ENCODE measurements at places on chromosomes 4 and X.

- DNase-seq, result no peak
Observed at GRCh38 chr4:70678383-70678999, 9.8 kb upstream of the UTP3 start.

DNA sequence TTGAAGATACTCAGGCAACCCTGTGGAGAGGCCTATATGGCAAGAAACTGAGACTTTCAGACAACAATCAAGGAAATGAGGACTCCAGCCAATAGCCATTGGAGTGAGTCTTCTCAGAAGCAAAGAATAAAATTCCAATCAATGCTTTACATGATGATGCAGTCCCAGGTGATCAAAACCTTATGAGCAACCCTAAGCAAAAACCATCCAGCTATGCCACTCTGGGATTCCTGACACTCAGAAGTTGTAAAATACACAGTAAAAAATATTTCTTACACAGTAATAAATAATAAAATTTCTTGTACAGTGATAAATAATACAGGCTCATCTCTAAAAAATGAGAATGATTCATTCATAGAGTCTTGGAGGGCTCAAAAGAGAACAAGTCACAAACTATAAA lies 150.6 kb downstream of the IL15 start:
- DNase-seq, result no peak

DNA sequence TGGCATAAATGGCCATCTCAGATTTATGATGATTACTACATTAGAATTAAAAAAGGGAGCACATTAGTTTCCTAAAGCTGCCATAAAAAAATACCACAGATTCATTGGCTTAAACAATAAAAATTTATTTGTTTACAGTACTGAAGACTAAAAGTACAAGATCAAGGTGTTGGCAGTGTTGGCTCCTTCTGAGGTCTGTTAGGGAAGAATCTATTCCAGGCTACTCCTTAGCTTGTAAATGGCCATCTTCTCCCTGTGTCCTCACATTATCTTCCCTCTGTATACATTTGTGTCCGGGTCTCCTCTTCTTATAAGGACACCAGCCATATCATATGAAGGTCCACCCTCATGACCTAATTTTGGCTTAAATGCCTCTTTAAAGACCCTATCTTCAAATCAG lies 341.0 kb downstream of the SLC7A11 start:
- DNase-seq, result no peak

- no peak for DNase-seq
Observed at GRCh38 chr4:159413306-159413943, 310.5 kb downstream of the RAPGEF2 start.

DNA sequence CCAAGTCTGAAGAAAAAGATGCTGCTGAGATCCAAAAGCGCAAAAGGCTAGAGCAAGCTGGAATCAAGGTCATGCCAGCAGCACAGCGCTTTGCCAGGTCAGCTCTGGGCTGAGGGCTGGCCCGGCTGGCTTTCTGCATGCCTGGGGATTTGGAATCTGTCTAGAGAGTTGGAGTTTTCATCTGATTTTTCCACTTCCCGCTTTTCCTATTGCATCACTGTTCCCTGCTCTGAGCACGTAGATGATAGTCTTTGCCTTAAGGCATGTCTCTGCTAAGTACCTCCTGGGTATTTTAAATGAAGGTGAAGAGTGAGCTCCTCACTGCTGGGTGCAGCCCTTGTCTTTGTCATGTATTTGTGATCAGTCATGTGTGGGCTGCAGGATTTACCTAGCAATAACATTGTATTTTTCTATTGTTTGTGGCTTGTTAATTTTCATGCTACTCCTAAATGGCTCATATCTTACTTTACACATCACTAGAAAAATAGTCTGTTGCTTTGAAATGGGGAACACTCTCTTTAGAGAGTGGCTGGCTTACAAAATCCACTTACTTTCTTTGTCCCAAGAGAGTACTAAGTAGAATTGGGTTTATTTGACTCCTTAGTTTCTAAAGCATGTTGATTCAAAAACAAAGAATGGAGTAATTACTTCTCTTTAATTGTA lies 82.8 kb downstream of the LIMCH1 start:
- DNase-seq, result no peak

DNA sequence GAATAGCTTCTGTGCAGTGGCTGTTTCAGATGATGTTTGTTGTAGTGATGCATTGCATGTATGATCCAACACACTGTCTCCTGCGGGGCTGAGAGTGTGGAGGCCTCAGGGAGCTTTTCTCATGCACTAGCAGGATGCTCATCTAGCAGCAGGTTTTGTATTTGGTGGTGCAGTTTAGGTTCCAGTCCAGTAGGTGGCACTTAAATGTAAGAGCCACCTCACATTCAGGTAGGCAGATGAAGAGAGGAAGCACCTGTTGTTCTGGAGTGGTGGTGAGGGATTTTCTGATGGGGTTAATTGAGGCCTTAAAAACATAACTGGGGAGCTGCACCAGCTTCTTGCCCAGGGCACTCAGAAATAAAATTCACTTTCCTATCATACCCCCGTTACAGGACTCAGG lies 300.9 kb downstream of the SPIN4 start:
- DNase-seq, result peak; percentile 2

- no peak for DNase-seq
Observed at GRCh38 chr4:185204238-185204910, 574 bp upstream of the CFAP97 start.

GRCh38 chr4:128861856-128862518 lies 52.5 kb downstream of the JADE1 start:
- no peak for DNase-seq

DNA sequence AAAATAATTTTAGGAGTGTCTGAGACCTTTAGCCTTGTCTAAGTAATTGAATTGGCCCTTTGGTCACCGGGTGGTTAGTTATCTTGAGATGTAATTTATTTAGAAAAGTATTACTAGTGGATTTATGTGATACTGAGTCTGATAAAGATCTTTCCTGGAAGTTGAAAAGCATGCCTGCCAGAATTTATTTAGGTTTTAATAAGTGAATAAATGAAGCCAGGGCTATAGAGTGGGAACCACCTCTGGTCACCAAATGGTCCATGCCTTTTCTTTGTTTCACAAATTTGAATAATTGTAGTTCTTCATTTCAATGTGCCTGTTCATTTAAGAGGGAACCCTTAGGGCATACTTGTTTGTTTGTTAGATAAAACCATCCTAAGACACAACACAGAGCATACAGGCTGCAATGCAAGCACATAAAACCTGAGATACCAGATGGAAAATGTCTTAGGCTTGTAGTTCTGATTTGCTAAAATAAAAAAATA lies 627.8 kb downstream of the ADGRL3 start:
- DNase-seq, result no peak

DNA sequence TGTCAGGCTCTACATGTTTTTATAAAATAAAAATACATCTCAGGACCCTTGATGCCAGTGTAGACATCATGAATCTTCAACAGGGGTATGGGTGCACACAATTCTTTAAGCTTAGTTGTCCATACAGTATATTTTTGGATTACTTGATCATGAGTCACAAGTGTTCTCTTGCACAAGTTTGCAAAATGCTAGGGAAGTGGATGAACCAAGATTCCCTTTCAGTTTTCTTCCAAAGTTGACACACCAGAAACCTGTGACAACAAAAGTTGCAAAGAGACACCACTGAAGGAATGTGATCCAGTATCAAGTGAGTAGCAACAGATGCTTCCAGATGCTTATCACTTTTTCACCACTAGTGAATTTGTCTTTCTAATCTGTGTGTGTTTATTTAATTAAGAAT lies 1021.2 kb downstream of the PCDH7 start:
- DNase-seq, result no peak

DNA sequence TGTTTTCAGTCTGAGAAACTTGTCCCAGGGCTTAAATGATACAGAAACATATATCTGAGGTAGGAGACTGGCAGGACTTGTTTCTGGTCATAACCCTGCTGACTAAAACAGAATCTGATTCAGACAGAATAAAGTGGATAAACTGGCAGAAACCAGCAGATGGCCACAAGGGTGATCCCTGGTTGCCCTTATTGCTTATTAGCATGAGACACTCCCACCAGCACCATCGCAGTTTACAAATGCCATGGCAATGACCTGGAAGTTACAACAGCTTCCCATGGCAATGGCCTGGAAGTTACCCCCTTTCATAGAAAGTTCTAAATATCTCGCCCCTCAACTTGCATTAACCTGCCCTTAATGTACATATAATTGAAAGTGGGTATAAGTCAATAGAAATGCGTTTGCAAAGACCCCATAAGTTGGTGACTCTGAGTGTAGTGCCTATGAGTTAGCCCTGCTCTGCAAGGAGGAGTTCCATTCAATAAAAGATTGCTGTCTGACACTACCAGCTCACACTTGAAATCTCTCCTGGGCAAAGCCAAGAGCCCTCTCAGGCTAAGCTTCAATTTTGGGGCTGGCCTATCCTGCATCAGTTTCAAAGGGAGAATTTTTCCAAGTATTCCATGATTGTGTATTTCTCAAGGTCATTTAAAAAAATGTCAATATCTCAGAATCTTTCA lies 52.9 kb upstream of the PAGE5 start:
- DNase-seq, result no peak

DNA sequence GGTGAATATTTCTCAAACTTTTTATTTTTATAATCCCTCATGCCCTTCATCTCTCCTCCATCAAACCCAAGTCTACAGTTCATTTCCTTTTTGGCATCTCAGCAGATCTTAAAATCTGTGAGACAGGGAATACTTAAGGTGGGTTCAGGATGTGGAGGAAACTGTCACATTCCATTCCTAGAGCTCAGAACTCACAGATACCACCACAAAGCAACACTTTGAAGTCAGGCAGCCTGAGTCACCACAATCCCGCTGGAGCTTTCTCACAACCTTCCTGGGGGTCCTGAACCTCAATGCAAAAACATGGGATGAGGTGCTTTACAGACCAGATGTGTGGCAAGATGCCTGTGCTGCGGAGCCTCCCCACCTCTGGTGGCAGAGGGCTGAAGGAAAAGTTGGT lies 63.2 kb downstream of the HHIP start:
- no peak for DNase-seq

- no peak for DNase-seq
Observed at GRCh38 chrX:153903991-153904957, at the start of gene AVPR2. Gene AVPR2, plus strand, starts transcription at chrX:153904673. Its CDS starts 473 bp downstream, at chrX:153905146.

DNA sequence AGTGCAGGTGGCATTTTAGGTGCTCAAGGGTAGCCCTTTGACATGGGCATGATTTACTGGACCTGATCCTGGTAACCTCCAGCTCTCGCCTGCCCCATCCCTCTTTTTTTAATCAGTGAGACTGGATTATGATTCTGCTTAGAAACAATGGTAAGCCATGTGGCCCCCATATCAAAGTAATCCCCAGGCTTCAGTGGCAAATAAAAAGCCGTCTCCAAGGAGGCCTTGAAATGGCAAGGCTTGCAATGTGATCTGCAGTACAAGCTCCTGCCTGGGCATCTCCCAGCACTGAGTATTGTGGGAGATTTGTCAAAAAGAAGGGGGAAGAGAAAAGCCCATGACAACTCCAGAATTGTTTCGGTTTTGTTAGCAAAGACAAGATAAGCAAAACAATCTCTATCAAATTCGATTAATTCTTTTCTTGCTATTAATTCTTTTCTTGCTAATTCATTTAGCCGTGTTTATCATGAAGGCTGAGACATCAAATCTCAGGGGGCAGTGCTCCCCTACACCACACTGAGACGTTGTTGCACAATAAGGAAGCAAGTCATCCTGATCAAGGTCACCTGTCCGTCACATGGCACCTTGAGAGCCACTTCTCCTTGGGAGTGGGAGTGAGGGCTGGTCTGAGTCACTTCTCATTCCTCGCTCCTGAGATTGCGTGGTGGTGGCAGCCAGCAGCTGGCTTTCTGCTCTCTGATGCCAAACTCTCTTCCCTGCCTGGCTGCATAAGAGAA lies 312.7 kb upstream of the GATB start:
- DNase-seq, result no peak

- DNase-seq, result no peak
Observed at GRCh38 chr4:93825551-93826216, 2.9 kb upstream of the ATOH1 start.

DNA sequence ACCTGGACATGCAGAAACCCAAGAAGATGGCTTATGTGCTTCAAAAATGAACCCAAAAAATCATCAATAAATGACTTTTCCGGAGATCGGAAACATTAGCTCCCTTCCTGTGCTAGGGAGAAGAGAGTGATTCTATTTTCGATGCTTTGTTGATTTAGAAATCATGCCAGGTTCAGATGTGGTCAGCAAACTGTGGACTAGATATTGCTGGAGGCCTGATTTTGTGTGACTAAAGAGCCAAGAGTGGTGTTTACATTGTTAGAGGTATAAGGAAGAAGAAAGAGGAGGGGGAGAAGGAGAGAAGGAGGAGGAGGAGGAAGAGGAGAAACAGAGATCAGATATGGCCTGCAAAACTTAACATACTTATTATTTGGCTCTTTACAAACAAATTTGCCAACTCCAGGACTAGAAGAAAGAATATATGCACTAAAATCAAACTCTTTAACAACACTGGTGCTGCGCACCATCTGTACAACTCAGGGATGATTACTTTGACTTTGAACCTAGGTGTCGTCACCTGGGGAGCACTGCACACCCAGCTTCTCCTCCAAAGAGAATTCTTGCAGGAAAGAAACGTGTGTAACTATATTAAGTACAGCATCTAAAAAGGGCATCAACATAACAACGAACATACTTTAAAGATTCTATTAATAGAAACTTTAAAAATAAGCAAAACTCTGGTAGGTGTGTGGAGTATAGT lies 664.9 kb upstream of the LCORL start:
- DNase-seq, result no peak

DNA sequence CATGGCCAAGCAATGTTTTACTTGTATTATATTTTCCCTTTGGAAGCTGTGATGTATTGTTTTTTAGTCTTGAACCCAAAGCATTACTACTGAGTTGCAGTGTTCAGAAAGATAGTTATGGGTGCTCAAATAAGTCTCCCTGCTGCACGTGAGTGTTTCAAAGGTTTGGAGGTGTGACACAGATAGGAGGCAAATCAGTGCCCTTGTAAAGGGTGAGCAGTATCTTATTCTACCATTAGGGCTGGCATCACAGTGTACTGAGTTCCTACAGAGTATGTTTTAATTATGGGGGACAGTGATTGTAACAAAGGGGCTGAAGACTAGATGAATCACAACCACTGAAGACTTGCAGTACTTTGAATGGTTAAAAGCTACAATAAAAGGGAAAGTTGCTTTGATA lies 38.3 kb downstream of the NOCT start:
- DNase-seq, result no peak

DNA sequence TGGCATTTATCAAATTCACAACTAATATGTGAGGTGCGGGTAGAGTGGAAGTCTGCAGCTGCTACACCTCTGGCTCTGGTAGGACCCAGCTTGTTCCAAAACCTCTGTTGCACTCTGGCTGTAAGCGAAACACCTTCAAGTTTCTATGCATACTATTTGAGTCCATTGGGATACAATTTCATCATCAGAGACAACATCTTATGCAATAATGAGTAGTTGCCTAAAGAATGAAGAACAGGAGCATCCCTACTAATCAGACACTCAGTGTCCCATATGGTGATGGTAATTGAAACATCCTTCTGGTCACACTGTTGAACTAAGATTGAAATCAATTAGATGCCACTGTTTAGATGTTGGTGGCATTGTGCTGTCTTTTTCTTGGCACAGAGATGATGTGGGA lies 178.4 kb downstream of the MGST2 start:
- DNase-seq, result no peak

GRCh38 chr4:176906709-176907108 lies 114.0 kb upstream of the VEGFC start:
- no peak for DNase-seq

- no peak for DNase-seq
Observed at GRCh38 chr4:93573285-93573684, 255.3 kb upstream of the ATOH1 start.

GRCh38 chrX:87693204-87693603 lies 175.6 kb downstream of the KLHL4 start:
- DNase-seq, result no peak
